ENCODE measurements at places on chromosomes 7 and 10.

DNA sequence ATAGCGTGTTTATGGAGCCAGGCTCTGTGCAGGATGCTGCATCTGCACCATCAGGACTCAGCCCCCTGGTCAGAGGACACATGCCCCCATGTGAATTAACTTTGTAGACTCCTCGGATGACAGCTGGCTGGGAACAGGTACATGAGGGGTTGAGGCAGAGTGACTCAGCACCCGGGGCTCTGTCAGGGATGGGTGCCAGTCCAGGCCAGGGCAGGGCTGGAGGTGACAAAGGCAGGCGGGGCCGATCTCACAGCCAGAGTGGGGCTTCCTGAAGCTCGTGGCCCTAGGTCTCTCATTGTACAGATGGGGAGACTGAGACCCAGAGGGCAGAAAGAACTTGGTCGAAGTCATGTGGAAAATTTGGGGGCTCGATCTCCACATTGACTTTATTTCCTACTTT, 35.3 kb upstream of the PCBD1 start:
- no peak for DNase-seq

- DNase-seq = no peak
These were observed 15.8 kb upstream of the LIPN start for GRCh38 chr10:88744002-88744401.

- no peak for DNase-seq
These were observed 10.0 kb downstream of the CAV1 start for GRCh38 chr7:116534790-116535189.

DNA sequence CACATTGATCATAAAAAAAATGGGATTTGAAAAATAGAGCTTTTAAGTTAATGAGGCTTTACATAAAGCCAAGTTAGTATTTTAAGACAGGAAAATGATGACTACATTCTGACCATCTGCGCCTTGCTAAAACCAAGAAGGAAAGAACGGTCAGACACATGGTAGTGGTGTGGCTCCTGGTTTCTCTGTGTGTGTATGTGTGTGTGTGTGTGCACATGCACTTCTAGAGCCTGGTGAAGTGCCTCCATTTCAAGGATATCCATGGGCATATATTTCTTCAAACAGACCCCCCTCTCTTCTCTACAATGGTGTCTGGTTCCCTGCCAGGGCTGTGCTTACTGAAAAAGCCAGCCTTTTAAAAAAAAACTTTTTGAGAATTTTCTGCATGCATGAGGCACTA, 80.9 kb downstream of the FRMPD2 start:
- DNase-seq = no peak

GRCh38 chr10:132837905-132838304, 52.0 kb upstream of the NKX6-2 start:
- no peak for DNase-seq

GRCh38 chr10:78574547-78574946, 494.2 kb upstream of the ZMIZ1 start:
- no peak for DNase-seq

DNA sequence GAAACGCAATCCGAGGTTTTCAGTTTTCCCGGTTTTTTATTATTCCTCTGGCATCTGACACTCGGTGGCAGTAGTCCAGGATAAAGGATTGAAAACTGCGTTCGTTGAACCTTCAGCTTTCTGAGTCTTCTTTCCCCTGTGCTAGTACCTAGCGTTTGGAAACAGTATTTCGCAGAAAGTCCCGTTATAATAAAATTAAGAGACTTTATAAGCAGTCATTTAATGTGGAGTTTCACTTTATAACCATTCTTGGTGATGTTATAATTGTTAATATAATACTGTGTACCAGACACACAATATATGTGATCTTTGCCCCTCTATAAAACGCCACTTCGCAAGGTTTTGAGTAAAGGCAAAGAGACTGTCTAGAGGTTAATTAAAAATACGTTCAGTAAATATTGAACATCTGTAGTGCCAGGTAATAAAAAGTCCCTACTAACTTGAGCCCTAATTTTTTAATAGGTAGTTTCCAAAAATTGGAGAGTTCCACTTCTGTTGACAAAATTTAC, 874 bp downstream of the CISD1 start:
- DNase-seq = no peak

DNA sequence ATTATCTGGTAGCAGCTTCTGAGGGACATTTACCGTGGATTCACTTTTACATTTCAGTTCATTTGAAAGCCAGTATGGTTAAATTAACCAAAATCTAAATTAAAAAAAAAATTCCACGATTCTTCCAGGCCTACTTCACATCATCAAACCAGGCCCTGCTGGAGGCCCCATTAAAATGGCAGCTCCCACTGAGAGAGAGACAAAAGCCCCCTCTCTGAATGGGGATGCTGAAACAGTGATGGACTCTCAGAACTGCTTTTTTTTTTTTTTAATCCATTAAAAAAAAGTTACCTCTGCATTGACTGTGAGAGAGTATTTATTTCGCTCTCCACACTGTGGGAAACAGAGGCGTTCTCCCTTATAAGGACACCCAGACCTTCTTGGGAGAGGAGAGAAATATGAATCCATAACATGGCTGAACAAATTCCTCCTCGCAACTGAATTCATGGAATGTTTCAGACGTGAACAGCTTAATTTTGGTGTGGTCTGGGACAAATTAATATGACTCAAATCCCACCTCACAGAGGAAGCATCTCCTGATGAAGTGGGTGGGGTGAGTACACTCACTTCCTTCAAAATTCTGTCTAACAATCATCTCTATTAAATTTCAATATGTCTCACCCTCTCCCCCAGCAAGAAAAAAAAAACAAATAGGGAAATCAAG, 73.5 kb downstream of the SAMD9 start:
- DNase-seq = no peak
